ENCODE measurements at places on chromosomes 2 and 18.

GRCh38 chr18:50330176-50330575 lies 42.7 kb upstream of the CXXC1 start:
- DNase-seq: no peak

DNA sequence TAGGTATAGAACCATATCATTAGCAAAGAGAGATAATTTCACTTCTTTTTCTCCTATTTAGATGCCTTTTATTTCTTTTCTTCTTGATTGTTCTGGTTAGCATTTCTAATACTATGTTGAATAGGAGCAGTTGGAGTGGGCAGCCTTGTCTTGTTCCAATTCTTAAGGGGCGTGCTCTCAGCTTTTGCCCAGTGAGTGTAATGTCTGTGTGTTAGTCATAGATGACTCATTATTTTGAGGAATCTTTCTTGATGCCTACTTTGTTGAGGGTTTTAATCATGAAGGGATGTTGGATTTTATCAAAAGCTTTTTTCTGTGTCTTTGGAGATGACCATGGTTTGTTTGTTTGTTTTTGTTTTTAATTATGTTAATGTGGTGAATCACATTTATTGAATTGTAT lies 1453.1 kb upstream of the SLC39A10 start:
- no peak for DNase-seq

DNA sequence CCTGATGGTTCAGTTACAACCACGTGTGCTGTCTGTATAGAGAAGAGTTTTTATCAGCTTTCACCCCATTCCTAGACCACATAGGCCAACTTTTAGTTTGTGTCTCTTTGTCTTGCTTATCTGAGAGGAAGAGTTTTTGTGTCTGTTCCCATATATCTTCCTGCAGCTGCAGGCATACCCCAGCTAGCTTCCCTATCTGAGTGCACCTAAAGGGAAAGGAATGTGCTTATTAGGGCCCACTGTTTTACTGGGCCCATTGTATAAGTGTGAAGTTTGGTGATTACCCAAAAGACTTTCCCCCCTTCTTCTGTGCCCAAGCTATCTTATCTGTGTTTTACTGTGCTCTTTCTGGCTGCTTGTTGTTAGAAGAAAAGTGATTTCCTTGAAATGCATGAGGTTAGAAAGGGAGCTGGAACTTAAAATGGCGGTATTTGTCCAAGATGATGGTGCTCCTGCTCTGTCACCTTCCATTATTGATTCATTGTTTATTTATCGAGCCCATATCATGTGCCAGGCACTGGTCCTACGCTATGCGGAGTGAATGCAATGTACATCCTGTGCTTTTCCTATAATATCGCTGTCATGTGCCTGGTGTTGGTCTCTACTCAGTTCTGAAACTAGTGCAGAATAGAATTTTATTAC lies 57.2 kb downstream of the NYAP2 start:
- DNase-seq: no peak

DNA sequence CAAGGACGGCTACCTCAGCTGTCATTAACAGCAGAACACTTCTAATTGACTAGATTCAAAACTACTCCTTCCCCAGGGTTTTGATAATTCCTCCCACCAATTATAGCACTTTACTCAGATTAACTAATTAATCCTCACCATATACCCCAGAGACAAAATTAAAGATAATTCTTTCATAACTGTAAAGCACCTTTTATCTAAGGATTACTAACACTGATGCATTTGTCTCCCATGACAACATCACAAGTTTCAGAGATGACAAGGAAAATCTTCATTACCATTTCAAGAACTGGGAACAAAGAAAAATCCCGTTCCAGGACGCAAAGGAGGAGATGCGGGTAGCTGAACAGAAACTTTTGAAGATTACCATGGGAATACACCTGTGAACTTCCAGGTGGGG lies 129.4 kb upstream of the ITGA6 start:
- no peak for DNase-seq

GRCh38 chr2:22281033-22281432 lies 1103.9 kb upstream of the KLHL29 start:
- no peak for DNase-seq

DNA sequence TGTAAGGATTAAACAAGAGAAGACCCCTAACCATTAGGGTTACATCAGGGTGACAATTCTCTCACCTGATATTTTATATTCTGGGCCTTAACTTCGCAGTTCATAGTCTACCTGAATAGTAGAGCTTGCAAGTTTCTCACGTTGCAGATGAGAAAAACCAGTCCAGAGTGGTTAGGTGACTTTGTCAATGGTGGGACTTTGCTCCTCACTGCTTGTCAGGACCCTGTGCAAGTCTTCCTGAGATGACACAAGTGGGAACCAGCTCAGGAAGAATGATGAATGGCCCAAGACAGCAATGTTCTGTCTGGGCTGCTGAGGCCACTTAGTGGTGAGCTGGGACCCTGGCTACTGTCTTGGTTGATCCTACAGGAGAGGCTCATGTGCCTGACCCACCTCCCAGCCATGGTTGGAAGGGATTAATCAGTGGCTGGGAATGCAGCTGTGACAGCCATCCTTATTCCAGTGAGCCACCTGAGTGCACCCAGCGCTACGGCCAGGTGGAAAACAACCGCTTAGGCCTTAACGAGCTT lies 16.9 kb downstream of the LGALSL start:
- DNase-seq: no peak

- DNase-seq: no peak
These were observed 4.9 kb upstream of the NEUROD1 start for GRCh38 chr2:181685150-181685688.

- no peak for DNase-seq
These were observed 21.9 kb downstream of the CRACDL start for GRCh38 chr2:98913916-98914712.

GRCh38 chr18:1906421-1906820 lies 664.9 kb downstream of the METTL4 start:
- DNase-seq: no peak

- DNase-seq: no peak
These were observed 71.3 kb downstream of the XIRP2 start for GRCh38 chr2:166959556-166959955.

DNA sequence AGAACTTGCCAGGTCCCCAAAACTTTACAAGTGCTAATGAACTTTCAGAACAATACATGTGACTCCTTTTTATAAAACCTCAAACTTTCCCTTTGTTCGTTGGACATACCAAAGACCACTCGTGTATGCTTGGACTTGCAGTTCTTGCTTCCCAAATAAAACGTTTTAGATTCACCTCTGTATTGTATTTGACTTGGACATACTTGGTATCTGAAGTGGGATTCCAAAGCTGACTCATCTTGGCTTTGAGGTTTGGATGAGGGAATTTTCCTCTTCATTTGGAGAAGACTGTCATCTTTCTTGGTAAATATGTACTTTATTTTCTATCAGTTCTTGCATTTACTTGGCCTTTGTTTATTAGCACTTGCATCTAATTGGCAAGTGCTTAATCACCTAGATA lies 8.0 kb upstream of the CYB5A start:
- DNase-seq: no peak

GRCh38 chr2:167689444-167689843 lies 558.0 kb downstream of the STK39 start:
- no peak for DNase-seq

- DNase-seq: no peak
These were observed 161.0 kb downstream of the HDAC4 start for GRCh38 chr2:239239607-239240413.

DNA sequence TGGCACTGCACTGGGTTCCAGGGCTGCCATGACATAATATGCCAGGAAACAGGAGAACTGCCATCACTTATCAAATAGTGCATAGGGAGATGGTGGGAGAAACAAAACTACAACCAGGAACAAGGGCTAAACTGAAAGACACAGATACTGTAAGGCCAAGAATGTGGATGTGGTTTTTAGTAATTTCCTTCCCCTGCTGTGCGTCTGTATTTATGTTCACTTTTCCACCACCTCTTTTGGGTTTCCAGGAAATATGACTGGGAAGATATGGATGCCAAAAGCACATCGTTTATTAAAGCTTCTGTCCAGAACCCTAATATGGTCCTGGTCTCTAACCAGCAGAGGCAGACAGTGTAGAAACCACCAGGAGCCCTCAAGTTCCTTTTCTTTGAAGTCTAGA lies 759.7 kb upstream of the FANCL start:
- DNase-seq: no peak

- no peak for DNase-seq
These were observed 54.1 kb downstream of the ATP8B1 start for GRCh38 chr18:57748770-57749603.

- no peak for DNase-seq
These were observed 140.9 kb upstream of the CRIM1 start for GRCh38 chr2:36214691-36215090.

GRCh38 chr2:110157153-110157793 lies 41.7 kb upstream of the MALL start:
- DNase-seq: no peak

- no peak for DNase-seq
These were observed 369.0 kb upstream of the CWC22 start for GRCh38 chr2:180376066-180376465.

DNA sequence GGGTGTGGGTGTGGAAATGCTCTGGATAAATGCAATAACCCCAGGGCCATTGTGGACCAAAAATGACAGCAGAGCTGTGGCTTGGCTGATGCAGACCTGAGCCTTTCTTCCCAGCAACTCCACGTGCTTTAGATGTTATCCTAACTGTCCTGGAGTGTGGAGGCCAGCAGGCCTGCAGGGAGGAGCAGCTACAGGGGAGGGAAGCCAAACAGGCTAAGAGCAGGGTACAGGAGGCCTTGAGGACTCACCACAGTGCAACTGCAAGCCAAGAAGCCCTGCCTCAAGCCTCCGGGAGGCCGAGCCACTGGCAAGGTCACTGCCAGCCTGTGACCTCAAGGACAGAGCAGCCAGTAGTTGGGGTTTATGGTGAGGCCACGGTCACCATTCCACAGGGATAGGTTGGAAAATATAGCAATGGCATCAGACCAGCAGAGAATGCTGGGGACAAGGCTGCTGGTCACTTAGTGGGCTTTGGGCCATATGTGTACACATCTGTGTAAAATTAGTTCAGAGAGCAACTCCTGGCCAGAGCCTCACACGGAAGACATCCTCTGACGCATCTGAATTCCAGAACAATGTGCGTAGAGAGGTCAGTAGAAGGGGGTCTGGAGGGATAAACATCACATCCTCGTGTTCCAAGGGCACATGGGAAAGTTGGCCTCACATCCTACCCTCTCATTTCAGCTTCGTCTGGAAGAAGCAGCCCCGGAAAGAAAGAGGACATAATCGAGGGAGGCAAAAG lies 76.2 kb upstream of the UPP2 start:
- DNase-seq: no peak

DNA sequence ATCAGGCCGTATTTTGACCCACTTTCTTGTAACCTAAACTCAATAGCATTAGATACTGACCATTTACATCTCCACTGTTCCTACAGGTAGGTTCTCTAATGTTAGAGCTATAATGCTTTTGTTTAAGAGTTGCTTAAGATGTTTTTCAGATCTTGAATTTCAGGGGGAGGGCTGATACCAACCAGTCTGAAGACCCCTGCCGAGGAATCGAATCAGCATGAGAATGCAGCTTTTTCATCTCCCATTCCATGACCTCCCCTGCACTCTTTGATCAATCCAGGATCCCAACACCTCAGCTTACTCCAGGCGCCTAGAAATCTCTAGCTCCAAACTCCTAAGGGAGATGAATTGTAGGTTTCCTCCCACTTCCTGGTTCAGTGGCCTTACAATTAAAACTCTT lies 120.5 kb upstream of the MC4R start:
- DNase-seq: no peak

DNA sequence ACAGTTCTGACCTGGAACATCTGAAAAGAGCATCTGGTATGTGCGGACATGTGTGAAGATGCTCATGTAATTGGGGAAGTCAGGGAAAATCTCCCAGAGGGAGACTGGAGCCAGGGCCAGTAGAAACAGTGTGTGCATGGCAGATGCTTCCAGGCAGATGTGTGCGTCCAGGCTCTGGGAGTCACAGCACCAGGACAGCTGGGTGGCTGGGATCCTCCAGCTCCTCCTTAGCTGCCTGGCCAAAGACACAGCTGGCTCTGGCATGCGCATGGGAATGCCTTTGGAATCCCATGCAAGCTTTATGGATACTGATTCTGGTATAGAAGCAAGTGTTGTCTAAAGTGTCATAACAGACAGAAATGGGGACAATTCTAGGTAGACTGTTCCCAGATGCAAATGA lies 369.7 kb downstream of the INSIG2 start:
- DNase-seq: no peak

DNA sequence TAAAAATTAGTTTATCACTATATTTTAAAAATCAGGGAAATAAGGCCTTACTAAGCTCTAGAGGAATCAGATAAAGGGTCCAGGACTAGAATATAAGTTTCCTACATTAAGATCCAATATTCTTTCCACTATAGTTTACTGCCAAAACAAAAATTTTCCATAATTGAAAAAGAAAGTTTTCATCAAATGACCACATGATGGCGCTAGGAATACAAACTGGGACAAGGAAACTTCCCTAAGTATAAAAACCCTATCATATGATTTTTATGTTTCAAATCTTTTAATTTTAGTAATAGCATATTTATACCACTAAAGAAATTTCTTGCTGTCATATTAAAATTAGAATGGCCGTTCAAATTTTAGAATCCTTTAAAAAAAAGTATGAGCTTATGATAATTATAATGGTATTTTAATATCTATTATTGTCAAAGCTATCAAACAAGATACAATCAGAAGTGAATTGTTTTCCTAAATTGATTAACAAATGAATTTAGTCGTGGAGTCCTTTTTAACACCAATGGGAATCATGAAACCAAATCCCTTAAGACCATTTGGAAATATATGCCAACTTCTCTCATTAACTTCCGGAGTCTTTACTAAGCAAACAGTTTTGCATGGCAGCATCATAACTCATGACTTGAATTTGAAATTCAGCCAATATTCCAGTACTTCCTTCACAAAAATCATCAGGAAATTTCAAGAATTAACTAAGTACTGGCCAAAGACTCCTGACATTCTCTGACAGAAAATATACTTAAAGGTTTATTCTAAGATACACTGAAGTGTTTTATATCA lies 70.3 kb downstream of the SCN1A start:
- DNase-seq: no peak

- no peak for DNase-seq
These were observed 103.1 kb downstream of the PPP1R1C start for GRCh38 chr2:182088681-182089320.

DNA sequence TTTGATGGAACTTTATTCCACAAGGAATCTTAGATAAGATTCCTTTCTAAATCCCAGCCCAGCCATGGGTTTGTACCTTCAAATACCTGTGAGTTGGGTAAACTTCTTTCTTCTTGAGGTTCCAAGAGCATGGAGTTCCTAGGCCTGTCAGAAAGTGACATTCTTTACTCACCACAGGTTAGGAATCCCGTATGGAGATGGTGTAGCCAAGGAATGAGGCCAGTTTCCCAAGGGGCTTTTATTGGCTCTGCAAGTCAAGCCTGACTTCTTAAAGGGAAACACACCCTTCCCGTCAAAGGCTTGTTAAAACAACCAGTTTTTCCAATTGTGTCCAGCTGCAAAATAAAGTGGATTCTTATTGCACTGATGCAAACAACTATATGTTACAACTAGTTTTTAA lies 45.8 kb downstream of the STK17B start:
- DNase-seq: no peak

DNA sequence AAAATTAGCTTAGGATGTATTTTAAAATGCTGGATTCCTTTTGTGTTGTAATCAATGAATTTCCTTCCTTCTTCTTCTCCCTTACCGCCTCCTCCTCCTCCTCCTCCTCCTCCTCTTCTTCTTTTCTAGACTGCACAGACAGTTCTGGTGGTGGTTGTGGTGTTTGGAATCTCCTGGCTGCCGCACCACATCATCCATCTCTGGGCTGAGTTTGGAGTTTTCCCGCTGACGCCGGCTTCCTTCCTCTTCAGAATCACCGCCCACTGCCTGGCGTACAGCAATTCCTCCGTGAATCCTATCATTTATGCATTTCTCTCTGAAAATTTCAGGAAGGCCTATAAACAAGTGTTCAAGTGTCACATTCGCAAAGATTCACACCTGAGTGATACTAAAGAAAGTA lies 18.8 kb downstream of the GALR1 start:
- DNase-seq: no peak
